ENCODE measurements at places on chromosomes 7 and 10. TPM values are rescaled to one million over a fixed set of nuclear protein-coding genes. Genes with fewer than 3 reads are reported as not detected.

OPN1SW gene
- not detected for total RNA-seq

PIP gene
- total RNA-seq = not detected

SEMA4G gene
- total RNA-seq = 0.86 TPM

PRTFDC1 gene
- 6.5 TPM for total RNA-seq

TFEC gene
- total RNA-seq = 1.2 TPM

POM121 gene
- total RNA-seq = 14.4 TPM

FAM237B gene
- not detected for total RNA-seq

VPS37D gene
- total RNA-seq = 2.7 TPM

All from Right ventricle myocardium superior (tissue), 1 donor.